ENCODE measurements at places on chromosomes 1 and 21.

GRCh38 chr1:64515427-64515826 lies 45.5 kb downstream of the CACHD1 start:
- peak; percentile 73 for DNase-seq

DNA sequence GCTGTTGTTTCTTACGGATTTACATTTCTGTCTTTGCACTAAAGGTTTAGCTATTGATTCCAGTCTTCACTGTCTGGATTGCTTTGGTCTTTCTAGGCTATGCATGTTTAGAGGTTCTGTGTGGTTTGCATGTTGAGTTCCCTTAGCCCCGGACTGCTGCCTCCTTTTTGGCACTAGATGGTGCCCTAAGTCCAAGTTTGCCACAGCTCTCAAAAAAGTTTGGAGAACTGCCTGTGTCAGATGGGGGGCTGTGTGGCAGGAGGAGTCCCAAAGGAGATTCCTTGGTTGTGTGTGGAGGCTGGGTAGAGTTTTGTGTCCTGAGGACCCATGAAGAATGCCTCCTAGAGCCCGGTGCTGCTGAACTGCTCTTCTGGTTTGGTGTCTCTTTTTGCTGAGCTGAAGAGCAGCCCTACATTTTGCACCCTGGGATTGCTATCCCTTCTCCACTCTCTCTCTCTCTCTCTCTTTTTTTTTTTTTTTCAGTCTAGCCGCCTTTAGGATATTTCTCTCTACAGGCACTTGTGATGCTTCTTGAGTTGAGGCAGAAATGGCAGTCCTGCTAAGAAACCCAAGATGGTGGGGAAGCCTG lies 74.4 kb downstream of the PTGS2 start:
- peak; percentile 31 for DNase-seq

- no peak for DNase-seq
Measured at GRCh38 chr1:107678993-107679392, 286.0 kb downstream of the VAV3 start.

- DNase-seq: no peak
Measured at GRCh38 chr1:25017436-25018109, 87.5 kb upstream of the RUNX3 start.

DNA sequence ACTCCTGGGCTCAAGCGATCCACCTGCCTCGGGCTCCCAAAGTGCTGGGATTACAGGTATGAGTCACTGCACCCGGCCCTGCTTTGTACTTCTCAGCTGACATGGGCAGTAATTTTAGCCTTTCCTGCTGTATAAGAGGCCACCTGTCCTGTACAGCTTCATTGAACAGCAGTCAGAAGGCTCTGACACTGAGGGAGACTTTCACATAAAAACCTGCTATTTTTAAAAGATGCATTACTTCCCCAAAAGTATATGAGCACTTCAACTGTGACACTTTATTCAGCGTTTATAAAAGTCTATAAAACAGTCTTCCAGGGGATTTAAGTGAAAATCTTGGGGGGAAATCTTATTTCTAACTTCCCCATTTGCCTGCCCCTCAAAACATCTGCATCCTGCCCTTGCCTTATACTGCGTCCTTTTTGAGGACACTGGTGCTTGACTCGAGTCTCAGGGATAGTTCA lies 17.6 kb downstream of the RNU5D-1 start:
- DNase-seq: peak; percentile 45

DNA sequence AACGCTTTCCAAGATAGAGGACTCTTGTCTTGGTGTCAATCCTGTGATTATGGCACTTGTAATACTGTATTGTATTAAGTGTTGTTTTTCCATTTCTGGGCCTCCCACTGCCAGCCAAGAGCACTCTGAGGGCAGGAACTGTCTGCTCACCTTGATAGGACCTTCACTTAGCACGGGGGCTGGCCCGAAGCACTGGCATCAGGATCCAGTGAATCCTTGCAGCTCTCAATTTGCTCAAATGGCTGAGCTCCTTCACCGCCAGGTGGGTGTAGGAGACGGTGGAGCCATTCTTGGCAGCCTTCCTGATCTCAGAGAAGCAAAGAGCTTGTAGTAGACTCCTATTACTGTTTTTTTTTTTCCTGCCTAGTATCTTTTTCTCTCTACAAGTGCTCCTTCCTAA lies 17.7 kb downstream of the MECR start:
- no peak for DNase-seq

DNA sequence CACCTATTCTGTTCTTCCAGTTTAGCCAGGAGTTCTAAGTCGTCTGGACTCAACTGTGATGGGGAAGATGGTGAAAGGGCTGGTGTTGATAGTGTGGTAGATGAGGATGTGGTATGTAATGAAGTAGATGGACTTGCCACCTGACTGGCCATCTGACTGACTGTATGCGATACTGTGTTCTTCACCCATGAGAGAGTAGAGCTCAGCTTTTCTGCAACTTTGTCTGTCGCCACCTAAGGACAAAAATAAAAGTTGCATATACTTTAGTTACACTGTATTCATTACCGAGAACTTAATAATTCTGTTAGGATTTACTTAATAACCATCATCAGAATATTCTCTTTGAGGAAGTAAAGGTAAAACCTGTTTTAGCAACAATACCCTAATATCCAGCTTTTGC lies 48.5 kb downstream of the EVI5 start:
- DNase-seq: no peak

Measured in NCI-H524 (cell line).